ENCODE measurements at places on chromosomes 4 and X.

GRCh38 chr4:76233083-76233482 lies 18.4 kb upstream of the FAM47E start:
- no peak for DNase-seq

DNA sequence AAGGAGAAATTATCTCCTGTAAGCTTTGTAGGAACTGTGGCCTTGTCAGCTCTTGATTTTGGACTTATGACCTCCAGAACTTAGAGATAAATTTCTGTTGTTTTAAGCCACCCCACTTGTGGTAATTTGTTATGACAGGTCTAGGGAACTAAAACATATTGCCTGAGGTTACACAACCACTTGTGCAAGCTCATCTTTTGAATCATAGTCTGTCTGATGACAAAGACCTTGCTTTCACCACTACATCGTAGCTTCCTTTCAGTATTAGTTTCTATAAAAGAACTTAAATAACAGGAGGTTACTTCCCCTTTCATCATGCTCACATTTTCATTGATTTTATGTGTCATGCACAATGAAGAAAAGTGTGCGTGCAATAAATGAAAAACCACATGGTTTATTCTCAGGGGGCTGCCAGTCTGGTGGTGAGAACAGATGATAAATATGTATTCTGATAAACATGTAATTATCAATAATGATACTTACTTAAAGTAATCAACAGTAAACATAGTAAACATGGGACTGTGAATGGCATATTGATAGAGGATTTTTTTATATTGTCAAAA lies 690.0 kb upstream of the HS3ST1 start:
- DNase-seq = no peak

DNA sequence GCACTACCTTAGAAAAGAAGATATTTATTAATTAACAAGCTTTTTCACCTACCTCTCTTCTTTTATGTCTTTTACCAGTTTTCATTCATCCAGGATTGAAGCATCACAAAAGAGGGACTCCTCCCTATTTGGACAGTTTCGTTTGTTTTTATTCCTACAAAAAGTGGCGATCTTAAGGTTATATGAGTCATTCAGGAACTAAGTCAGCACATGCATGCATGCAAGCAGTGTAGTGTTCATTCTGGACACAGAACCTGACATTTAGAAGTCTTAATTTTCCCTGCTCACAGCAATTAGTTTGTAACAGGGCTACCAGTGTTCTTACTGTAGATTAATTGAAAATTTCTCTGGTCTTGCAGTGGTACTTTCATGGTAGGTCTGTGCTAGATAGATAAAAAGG lies 47.9 kb upstream of the QRFPR start:
- DNase-seq = no peak

DNA sequence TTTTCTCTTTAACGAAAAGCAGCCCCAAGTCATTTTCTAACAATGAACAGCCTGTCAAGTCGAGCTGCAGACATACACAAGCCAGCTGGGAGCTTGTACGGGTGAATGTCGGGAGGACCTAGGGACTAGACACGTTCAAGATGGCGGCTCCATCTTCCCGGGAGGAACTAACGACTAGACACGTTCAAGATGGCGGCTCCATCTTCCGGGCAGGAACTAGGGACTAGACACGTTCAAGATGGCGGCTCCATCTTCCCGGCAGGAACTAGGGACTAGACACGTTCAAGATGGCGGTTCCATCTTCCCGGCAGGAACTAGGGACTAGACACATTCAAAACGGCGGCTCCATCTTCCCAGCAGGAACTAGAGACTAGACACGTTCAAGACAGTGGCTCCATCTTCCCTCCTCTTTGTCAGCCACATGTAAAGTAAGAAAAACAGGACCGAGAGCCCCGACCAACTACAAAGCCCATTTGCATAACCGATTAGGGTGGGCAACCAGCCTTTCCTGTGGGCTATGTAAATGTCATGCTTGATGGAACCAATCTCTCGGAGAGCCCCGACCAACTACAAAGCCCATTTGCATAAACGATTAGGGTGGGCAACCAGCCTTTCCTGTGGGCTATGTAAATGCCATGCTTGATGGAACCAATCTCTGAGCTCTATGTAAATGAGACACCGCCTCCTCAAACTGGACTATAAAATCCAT lies 175.5 kb downstream of the DHRSX start:
- DNase-seq = peak; percentile 93

GRCh38 chr4:148780426-148781005 lies 338.3 kb upstream of the NR3C2 start:
- no peak for DNase-seq

- DNase-seq = no peak
These were observed 95.8 kb downstream of the ADRA2C start for GRCh38 chr4:3861720-3862639.

DNA sequence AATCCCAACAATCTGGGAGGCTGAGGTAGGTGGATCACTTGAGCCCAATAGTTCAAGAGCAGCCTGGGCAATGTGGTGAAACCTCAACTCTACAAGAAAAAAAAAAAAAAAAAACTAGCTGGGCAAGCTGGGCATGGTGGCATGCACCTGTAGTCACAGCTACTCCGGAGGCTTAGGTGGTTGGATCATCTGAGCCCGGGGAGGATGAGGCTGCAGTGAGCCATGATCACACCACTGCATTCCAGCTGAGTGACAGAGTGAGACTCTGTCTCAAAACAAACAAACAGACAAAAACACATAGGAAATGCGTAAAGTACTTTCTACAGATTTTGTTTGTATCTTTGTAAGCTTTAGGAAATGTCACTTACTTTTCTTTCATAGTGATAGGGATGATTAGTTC lies 307.2 kb upstream of the NR3C2 start:
- no peak for DNase-seq

GRCh38 chr4:154450966-154451365 lies 40.6 kb downstream of the DCHS2 start:
- no peak for DNase-seq

- peak; percentile 62 for DNase-seq
These were observed 2.0 kb downstream of the ADGRL3 start for GRCh38 chr4:61201961-61202637.

DNA sequence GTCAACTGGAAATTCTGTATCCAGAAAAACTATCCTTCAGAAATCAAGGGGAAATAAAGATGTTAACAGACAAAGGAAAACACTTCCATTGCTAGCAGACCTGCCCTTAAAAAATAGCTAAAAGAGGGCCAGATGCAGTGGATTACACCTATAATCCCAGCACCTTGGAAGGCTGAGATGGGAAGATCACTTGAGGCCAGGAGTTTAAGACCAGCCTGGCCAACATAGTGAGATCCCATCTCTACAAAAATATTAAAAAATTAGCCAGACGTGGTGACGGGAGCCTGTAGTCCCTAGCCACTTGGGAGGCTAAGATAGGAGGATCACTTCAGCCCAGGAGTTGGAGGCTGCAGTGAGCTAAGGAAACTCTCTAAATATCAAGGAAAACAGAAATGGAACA lies 67.4 kb downstream of the CNOT6L start:
- DNase-seq = no peak

- no peak for DNase-seq
These were observed 92.3 kb downstream of the SPRY1 start for GRCh38 chr4:123488916-123489315.

GRCh38 chr4:94491322-94491721 lies 39.6 kb downstream of the PDLIM5 start:
- no peak for DNase-seq

DNA sequence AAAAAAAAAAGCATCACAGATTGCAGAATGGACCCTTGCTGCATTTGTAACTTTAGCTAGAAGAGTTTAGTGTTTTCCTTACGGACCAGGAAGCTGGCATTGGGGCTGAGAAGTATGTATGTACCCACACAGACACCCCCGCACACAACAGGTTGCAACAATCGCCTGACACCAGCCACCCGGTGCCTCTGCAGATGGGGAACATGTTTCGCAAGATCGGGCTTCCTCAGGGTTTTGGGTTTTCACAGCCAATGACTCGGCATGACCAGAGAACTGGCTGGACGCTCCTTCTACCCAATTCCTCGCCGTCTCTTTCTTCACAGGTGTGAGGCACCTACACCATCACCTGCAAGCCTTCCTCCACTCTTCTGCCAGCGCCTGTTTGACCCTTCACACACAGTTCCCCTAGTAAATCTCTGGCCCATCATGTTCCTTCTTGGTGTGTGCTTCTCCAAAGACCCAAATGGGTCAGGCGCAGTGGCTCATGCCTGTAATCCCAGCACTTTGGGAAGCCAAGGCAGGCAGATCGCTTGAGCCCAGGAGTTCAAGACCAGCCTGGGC lies 70.4 kb downstream of the DHRSX start:
- no peak for DNase-seq

GRCh38 chr4:184397516-184398163 lies 76.7 kb downstream of the IRF2 start:
- no peak for DNase-seq

GRCh38 chr4:15420642-15421041 lies 7.2 kb upstream of the C1QTNF7 start:
- no peak for DNase-seq

DNA sequence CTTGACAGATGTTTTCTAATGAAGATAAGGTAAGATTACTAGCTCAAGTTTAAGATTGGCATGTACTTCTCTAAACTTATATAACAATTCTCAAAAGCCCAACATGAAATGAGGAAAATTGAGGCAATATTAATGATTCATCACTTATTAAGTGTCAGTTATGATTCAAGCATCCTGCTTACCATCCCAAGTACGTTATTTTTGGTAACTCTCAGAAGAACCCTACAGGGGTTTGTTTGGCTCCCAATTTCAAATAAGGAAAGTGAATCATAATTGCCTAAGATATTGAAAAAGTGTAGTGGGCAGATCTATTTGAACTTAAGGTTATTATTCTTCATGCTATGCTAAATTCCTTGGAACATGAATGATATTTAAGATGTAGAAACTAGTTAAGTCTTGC lies 387.9 kb upstream of the TENM3 start:
- DNase-seq = no peak

DNA sequence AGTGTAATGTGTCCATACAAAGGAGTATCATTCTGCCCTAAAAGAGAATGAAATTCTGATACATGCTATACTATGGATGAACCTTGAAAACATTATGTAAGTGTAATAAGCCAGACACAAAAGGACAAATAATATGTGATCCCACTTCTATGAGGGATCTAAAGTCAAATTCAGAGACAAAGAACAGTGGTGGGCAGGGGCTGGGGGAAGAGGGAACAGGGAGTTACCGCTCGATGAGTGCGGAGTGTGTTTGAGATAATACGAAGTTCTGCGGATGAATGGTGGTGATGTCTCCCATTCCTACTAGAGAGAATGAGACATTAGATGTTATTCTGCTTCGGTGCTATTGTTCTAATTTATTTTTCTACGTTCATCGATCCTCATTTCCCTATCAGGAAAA lies 46.1 kb upstream of the TLR2 start:
- no peak for DNase-seq

- DNase-seq = peak; percentile 79
These were observed 182.7 kb downstream of the KCNIP4 start for GRCh38 chr4:21765810-21766407.

DNA sequence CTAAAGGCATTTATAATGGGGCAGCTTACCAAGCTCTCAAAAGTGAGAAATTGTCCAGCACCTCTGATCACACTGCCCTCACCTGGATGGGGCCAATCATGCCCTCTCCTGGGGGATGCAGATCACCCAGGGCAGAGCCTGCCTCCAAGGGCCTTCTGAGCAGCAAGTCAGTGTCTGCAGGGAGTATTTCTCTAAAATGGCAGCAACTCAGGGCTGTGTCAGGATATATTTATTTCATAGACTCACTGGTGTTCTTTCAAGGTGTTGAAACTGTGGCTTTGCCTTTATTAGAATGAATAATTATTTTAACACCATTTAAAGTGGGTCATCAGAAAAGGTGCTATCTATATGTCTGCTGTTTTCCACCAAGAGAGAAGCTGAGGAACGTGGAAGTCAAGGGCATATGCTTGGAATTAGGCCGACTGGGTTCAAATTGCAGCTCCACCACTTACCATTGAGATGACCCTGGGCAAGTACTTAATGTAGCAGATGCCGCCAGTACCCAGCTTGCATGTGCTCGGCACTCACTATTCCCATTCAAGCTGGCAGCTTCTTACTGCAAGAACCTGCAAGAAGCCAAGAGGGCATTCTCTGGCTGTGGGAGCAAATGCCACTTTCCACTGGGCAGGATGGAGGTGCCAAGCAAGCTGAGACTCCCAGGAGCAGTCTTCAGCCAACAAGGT lies 590.0 kb downstream of the BCOR start:
- DNase-seq = no peak

DNA sequence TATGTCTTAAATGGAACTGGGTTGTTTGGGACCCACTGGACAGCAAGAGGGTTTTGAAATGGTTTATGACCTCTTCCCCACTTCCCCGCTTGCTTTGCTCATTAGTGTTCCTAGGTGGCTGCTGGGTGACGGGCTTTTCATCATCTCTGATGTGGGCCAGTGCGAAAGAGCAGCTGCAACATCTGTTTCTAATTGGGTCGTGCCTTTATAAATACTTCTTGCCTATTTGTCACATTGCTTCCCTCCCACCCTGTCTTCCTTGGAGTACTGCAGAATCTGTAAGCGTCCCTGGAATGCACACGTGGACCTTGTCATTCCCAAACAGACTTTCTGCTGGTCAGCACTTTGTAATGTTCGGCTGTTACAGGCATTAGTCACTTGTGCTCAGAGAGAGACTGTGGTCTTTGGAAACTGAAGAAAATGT lies 35.2 kb downstream of the SEPTIN11 start:
- peak; percentile 86 for DNase-seq

DNA sequence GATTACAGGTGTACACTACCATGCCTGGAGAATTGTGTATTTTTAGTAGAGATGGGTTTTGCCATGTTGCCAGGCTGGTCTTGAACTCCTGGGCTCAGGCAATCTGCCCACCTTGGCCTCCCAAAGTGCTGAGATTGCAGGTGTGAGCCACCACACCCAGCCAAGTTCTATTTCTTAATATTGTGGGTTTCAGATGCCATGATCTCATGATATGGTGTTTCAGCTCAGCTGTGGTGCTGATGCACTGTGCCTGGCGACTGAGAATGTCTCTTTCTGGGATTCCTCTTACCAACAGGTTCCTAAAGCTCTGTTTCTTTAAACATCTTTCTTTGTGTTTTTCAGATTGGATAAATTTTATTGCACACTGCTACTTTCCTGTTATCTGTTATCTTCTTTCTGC lies 17.3 kb upstream of the NDUFC1 start:
- no peak for DNase-seq

GRCh38 chrX:119738742-119739141 lies 19.6 kb upstream of the SOWAHD start:
- no peak for DNase-seq

DNA sequence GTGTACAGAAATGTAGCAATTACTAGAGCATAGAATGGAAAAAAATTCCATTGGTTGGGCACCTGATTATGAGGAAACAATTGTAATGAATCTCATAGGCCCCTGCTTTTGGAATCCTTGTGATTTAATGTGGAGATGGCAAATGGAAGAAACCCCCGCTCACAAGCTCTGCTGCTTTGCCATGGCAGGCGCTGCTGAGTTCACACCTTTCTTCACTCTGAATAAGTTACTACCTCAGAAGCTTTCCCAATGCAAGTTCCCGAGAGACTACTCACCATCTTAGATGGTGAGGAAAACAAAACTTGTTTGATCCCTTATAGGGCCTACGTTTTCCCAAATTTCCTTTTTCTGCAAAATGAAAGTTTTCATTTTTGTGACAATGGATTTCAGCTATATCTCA lies 266.6 kb upstream of the TAPT1 start:
- DNase-seq = no peak

- no peak for DNase-seq
These were observed 466.1 kb upstream of the GRID2 start for GRCh38 chr4:91837608-91838029.

- DNase-seq = no peak
These were observed 46.6 kb downstream of the CD40LG start for GRCh38 chrX:136694431-136695087.

Measured in kidney (tissue), 22 donors.